Smooth muscle cell of the umbilical artery (primary cell): ENCODE measurements at places on chromosomes 2 and 18. TPM values are rescaled to one million over a fixed set of nuclear protein-coding genes. Genes with fewer than 3 reads are reported as not detected.

L3MBTL4 gene
- not detected in 2 replicates for total RNA-seq

ASXL3 gene
- 1.2 and 1.3 TPM in 2 replicates for total RNA-seq

HOXD12 gene
- not detected in 2 replicates for total RNA-seq

CKAP2L gene
- total RNA-seq: 2.1 and 15.4 TPM in 2 replicates

LBH gene
- 26.3 and 30.9 TPM in 2 replicates for total RNA-seq

RESP18 gene
- not detected in 2 replicates for total RNA-seq

GPR45 gene
- not detected in 2 replicates for total RNA-seq

GKN1 gene
- total RNA-seq: 0.14 TPM in 1 of 2 replicates, not detected in the other

ZNF513 gene
- 9.8 and 11.6 TPM in 2 replicates for total RNA-seq

ALK gene
- total RNA-seq: not detected in 2 replicates

MTCL1 gene
- total RNA-seq: 28.5 and 67.3 TPM in 2 replicates

MGAT5 gene
- total RNA-seq: 58.5 and 104 TPM in 2 replicates

SCYGR3 gene
- total RNA-seq: not detected in 2 replicates

MC4R gene
- total RNA-seq: not detected in 2 replicates

CYP27A1 gene
- 1.4 and 8.0 TPM in 2 replicates for total RNA-seq

ERFE gene
- total RNA-seq: 0.65 TPM in 1 of 2 replicates, not detected in the other

RAMP1 gene
- total RNA-seq: 0.23 and 1.5 TPM in 2 replicates

DIPK1C gene
- not detected in 2 replicates for total RNA-seq

ERMN gene
- total RNA-seq: under 0.01 and 0.09 TPM in 2 replicates

FOXD4L1 gene
- total RNA-seq: 0.05 and 0.30 TPM in 2 replicates

IAH1 gene
- total RNA-seq: 35.5 and 54.3 TPM in 2 replicates

ANKRD62 gene
- total RNA-seq: not detected in 2 replicates

KCNJ3 gene
- total RNA-seq: under 0.01 TPM in 1 of 2 replicates, not detected in the other

APLF gene
- total RNA-seq: 6.3 and 7.1 TPM in 2 replicates
